ENCODE measurements at places on chromosomes 6 and 20.

GRCh38 chr6:17115251-17116116 is 13.6 kb downstream of the STMND1 start:
- no peak for DNase-seq

GRCh38 chr20:50313827-50314677 is 123.4 kb downstream of the CEBPB start:
- DNase-seq, result no peak

- no peak for DNase-seq
Measured at GRCh38 chr6:118383924-118384323, 164.2 kb upstream of the PLN start.

- DNase-seq, result no peak
Measured at GRCh38 chr6:34462551-34462971, 3.3 kb upstream of the PACSIN1 start.

- DNase-seq, result no peak
Measured at GRCh38 chr20:4787069-4787468, 65.4 kb downstream of the PRND start.

- no peak for DNase-seq
Measured at GRCh38 chr20:39880890-39881289, 808.1 kb downstream of the MAFB start.

GRCh38 chr20:53608071-53608455 is 14.4 kb upstream of the ZNF217 start:
- no peak for DNase-seq

- no peak for DNase-seq
Measured at GRCh38 chr20:48680650-48681049, 147.1 kb downstream of the PREX1 start.

DNA sequence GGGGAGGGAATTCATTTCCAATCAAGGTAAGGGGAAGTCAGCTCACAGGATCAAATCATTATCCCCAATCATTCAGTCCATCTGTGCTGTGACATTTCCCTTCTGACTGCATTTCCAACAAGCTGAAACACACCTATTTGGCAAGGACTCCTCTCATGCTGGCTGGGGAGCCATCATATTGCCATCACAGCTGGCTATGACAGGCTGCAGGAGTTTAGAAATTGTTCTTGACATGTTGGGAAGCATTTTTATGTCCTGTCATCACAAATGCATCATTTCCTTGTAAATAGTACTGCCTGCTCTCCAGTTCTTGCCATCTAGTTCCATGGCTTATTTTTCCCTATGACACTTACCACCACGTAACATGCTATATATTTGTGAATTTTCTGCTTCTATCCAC is 113.9 kb upstream of the TMEM170B start:
- DNase-seq, result no peak

- no peak for DNase-seq
Measured at GRCh38 chr6:31170600-31170881, at the start of gene POU5F1. POU5F1 (minus strand) TSS chr6:31170682; CDS start chr6:31170620, 62 bp downstream.
